Type B pancreatic cell (in vitro differentiated cells): ENCODE measurements at places on chromosomes 12 and 14. TPM values are rescaled to one million over a fixed set of nuclear protein-coding genes. Genes with fewer than 3 reads are reported as not detected.

- no peaks in the 10 kb centered on the region for H3K27me3 ChIP-seq
- H3K27ac ChIP-seq: no peak overlapping the region
- H3K36me3 ChIP-seq: no peaks in the 10 kb centered on the region
- no peak for DNase-seq
These were observed 139.4 kb upstream of the SLCO1C1 start for GRCh38 chr12:20555771-20556170.

- H3K4me3 ChIP-seq: no peak overlapping the region
- DNase-seq: no peak
- H3K27me3 ChIP-seq: peaks cover 17% of the 10 kb centered on the region
- H3K36me3 ChIP-seq: no peaks in the 10 kb centered on the region
These were observed 65.9 kb upstream of the JDP2 start for GRCh38 chr14:75361751-75362433.

GRCh38 chr14:93787465-93788292 is 606 bp downstream of the PRIMA1 start:
- no peaks in the 10 kb centered on the region for H3K36me3 ChIP-seq
- peaks cover 74% of the 10 kb centered on the region for H3K27me3 ChIP-seq
- no peak overlapping the region for H3K27ac ChIP-seq
- DNase-seq: no peak

DNA sequence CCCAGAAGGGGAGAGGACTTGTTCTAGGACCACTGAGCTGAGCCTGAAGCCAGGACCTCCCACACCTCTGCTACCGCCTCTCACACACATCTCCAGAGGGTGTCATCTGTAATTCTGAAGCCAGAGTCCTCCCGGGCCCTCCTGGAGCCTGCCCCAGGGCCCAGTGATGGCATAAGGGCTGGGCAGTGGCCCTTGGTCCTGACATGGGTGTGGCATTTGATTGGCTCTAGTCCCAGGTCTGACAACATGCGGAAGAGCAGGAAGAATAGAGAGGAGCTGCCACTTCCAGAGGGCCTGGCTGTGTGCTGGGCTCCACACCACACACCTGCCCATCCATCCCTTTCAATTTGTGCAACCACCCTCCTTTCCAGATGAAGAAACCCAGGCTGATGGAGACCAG is 144.3 kb upstream of the GSC start:
- H3K4me1 ChIP-seq: no peaks in the 10 kb centered on the region
- H3K36me3 ChIP-seq: no peaks in the 10 kb centered on the region
- no peak for DNase-seq
- no peak overlapping the region for H3K27ac ChIP-seq

GRCh38 chr14:39251547-39251946 is 17.8 kb downstream of the MIA2 start:
- H3K27me3 ChIP-seq: no peaks in the 10 kb centered on the region
- no peak for DNase-seq
- H3K36me3 ChIP-seq: no peaks in the 10 kb centered on the region
- no peak overlapping the region for H3K4me3 ChIP-seq
- H3K27ac ChIP-seq: no peak overlapping the region

Gene IFNG-AS1
- not detected in 2 replicates for total RNA-seq
